Ascending aorta (tissue), 2 donors: ENCODE measurements at places on chromosomes 2 and 18. TPM values are rescaled to one million over a fixed set of nuclear protein-coding genes. Genes with fewer than 3 reads are reported as not detected.

DNA sequence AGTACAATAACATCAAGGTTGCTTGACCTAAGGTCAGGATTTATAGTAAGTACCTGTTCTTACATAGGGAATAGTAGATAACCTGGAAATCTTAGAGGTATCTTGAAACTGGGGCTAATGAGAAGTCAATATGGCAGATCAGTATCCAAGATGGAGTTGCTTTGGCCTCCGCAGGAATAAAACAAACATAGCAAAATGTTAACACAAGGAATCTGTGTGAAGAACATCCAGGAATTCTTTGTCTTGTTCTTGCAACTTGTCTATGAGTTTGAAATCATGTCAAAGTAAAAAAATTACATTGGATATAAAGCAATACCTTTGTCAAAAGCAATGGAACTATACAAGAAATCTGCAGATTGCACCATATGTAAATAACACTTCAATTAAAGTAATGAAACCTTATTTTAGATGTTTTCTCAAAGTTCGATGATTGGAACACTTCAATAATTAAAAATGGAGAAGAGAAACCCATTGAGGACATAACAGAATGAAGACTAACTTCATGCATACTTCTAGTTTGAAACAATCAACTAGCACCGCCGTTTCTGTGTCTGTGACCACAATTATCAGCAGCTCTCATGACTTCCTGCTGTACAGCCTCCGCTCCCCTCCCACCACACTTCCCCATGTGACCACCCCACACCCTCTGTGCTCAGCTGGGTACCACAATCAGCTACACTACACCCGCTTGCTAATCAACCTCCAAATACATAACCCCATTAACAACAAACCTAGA lies 27.6 kb downstream of the C2orf76 start:
- no peak for DNase-seq

DNA sequence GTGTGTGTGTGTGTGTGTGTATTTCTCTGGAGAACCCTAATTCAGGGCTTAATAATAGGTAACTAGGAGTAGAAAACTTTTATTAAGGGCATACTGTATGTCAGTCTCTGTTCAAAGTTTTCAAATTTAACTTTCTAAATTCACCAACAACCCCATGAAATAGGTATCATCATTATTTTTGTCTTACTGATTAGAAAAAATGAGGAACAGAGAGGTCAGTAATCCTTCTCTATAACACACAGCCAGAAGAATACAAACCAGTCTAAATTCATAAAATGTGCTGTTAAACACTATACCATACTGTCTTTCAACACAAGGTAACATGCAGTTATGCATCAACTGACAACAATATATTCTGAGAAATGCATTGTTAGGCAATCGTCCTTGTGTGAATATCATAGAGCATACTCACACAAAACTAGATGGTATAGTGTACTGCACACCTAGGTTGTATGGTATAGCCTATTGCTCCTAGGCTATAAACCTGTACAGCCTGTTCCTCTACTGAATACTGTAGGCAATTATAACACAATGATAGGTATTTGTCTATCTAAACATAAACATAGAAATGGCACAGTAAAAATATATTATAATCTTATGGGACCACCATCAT lies 143.1 kb downstream of the PTH2R start:
- no peak for DNase-seq

DNA sequence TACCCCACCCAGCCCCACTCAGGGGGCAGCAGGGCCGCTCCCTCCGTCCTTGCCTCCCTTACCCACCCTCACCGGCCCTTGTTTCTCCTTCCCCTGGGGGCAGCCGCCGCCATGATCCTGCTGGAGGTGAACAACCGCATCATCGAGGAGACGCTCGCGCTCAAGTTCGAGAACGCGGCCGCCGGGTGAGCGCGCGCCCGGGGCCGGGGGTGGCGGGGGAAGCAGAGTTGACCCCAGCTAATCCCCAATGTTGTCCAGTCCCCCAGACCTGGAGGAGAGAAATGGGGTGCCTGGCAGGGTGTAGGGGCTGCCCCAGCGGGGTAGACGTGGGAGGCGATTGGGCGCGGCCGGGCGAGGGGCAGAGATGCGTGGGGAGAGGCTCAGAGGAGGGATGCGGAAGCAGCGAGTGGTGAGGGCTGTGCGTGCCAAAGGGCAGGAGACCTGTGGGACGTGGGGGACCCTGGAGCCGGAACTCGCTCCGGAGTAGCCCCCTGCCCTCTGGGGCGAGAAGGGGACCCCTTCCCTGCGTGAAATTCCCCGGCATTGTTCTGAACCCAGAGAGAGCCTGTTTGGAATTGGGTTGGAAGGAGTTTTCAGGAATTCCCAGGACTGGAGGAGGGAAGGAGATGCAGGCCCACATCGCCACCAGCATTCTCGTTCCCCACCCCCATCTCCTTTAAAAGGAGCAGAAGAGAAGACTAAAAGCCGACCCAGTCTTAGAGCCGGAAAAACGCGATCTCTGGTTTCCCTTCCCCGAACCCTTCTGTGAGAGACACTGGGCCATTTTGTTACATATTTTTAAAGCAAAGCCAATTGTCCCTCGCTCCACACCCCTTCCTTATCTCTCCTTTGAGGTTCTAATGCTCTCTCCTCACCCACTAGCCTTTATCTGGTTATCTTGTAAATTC lies 625 bp downstream of the ARPC2 start:
- no peak for DNase-seq

- DNase-seq = no peak
Measured at GRCh38 chr2:217662984-217663602, 339.7 kb downstream of the TNS1 start.

DNA sequence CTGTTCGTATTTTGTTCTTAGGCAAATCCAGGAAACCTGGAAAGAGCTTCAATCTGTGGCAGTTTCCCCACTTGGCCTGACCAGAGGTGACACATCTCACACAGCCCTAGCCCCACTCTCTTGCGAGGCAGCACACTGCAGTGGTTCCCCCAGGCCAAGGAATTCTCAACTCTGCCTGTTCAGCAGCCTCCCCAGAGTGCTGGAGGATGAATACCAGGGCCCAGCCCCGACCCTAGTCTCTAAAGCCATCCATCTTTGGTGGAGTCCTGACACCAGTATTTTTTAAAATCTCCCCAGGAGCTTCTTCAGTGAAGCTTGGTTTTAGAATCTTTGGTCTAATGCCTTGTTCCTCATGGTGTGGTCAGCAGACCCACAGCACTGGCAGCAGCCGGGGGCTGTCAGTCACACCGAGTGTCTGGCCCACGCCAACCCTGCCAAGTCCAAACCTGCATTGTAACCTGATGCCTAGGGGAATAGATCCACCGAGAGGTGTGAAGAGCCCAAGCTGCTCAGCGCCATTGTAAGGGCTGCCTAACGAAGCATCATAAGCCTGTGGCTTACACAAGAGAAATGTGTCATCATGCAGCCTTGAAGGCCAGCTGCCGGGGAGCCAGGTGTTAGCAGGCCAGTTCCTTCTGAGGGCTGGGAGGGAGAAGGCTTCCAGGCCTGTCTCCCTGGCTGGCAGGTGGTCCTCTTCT lies 428.7 kb upstream of the ID2 start:
- no peak for DNase-seq

GRCh38 chr2:55961318-55961911 lies 37.8 kb upstream of the EFEMP1 start:
- DNase-seq = no peak

GRCh38 chr18:75209951-75210258 lies 692 bp upstream of the TSHZ1 start:
- DNase-seq = no peak

DNA sequence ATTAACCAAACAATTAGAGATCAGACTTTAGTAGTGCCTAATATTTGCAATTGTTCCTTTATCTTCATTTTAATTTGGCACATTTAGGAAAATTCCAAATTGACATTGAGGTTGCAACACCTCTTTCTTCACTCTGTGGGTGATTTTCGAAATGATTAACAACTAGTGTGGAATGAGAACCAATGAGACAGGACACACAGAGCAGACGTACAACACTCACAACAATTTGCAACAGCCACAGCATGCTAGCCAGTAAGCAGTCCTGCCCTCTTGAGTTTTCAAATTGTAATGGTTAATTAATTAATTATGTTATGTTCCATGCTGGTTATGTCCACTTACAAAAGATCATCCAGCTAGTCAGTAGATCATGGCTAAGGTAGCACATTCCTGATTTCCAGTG lies 339.3 kb downstream of the LRP1B start:
- DNase-seq = no peak

DNA sequence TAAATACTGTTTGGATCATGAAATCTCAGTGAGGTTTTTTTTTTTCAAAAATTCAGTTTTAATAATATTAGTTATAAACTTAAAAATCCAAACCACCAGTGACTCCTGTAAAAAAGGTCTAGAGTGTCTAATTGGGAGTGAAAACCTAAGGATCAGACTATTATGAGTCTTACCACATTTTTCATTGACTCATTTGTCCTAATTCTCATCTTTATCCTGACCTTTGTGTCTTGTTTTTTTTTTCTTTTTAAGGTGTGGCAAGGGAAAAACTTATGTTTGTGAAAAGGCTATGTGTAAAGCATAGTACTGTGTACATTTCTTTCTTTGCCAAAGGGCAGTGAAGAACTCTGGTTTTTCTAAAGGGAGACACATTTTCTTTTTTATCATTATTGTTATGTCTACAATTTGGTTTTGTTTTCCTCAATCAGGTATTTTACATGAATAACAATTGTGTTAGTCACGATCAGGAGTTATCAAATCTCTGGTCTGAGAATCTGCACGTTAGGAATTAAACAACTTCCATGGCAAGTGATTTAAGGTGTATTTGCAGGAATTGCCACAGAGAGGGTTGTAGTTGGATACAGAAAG lies 52.6 kb downstream of the RHBDD1 start:
- no peak for DNase-seq

DNA sequence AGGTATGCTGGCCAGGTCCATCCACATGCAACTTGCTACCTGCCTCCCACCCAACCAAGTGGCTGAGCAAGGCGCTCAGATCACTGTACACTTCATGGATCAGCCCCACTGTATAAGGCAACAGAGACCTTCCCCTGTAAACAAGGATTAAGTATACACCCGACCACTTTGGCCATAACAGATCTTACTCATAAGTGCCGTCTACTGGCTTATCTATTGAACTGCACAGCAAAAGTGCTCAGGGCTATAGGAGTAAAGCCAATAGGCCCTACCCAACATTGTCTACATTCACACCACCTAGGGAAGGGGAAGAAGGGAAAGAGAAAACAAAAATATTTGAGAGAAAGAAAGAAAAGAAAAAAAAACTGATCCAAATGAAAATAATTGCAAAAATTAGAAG lies 663.9 kb upstream of the LRRTM1 start:
- no peak for DNase-seq

Gene ATG16L1
- total RNA-seq = 28.1 TPM

Gene SAG
- total RNA-seq = not detected
